ENCODE measurements at places on chromosomes 12 and 14.

- DNase-seq: peak; percentile 11
Observed at GRCh38 chr12:29317556-29318363, 63.2 kb downstream of the ERGIC2 start.

DNA sequence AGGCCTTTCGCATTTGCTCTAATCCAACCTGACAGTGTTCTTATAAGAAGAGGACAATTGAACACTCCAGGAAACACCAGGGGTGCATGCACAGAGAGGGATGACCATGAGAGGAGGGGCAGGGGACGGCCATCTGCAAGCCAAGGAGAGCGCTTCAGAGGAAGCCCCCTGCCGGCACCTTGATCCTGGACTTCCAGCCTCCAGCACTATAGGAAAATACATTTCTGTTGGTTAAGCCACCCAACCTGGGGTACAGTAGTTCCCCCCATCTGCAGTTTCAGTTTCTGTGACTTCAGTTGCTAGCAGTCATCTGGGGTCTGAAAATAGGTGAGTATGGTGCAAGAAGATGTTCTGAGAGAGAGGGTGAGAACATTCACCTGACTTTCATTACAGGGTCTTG, 64.7 kb downstream of the CLMN start:
- no peak for DNase-seq

GRCh38 chr14:54567639-54568561, 972 bp downstream of the SAMD4A start:
- no peak for DNase-seq

- no peak for DNase-seq
Observed at GRCh38 chr12:20931894-20932293, 121.4 kb downstream of the SLCO1B3 start.

DNA sequence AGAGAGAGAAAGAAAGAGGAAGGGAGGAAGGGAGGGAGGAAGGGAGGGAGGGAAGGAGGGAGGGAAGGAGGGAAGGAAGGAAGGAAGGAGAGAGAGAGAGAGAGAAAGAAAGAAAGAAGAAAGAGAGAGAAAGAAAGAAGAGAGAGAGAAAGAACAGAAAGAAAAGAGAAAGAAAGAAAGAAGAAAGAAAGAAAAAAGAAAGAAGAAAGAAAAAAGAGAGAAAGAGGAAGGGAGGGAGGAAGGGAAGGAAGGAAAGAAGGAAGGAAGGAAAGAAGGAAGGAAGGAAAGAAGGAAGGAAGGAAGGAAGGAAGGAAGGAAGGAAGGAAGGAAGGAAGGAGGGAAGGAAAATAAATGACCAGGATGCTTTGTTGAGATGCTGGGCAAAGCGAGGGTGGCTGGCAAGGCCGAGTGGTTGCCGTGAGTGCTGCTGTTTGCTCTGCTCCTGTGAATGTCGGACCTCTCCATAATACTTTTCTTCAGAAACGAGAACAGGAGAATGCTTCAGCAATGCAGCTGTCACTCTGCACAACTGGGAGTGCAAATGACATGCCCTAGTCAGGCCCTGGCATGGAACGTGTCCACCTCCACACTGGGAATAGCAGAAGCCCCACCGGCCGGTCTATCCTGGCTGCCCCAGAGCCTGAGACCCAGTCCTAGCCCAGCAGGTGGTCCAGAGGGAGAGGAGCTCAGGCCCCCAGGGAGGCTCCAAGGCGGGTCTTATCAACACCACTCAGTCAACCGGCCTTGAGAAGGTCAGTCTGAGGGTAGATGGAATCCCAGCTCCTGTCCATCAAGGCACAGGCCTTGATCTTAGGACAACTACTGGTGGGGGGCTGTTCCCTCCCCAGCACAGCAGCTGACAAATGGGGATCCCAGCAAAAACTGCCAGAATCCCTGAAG, 25.1 kb upstream of the EIF5 start:
- DNase-seq: no peak

Measured in hematopoietic multipotent progenitor cell treated with erythropoietin and hydrocortisone succinate and interleukin-3 and kit ligand, for 15 days (in vitro differentiated cells).